ENCODE measurements at places on chromosomes 3 and 15.

GRCh38 chr3:19917167-19917566 is 16.9 kb downstream of the EFHB start:
- DNase-seq = no peak

GRCh38 chr15:52338058-52338457 is 42.5 kb upstream of the MYO5C start:
- no peak for DNase-seq

DNA sequence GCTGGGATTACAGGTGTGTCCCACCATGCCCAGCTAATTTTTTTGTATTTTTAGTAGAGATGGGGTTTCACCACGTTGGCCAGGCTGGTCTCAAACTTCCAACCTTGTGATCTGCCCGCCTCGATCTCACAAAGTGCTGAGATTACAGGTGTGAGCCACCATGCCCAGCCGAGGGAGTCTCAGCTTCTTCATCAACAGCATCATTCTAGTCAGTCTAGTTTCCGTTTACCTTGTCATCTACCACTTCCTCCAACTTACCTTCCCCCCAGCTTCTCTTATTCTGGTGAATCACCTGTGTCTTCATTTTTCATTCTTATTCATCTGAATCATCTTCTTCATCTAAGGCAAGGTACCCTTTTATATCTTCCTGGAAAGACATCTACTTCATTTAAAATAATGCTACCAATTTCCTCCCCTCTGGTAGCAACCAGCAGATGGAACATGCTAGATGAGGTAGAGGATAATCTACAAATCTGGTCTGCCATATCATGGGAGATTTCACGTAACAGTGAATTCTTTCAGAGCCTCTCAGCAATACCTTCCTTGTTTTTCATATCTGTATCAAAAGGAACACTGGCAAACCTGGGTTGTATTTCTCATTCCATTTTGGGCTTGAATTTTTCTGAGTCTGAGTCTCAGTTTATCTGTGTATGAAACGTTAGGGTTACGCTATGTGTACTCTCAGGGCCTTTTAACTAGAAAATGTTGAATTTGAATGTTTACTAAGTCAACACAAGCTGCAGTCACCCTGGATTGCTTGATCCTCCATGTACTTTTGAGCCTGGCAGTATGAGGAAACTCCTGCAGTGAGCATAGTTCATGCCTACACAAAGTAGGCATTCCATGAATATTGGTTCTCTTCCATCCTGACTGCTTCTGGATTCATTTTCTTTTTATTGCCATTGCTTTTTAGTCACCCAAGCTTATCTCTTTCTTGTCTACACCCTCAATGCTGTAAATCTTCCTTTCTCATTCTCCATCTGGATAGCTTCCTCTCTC is 16.8 kb downstream of the LPP start:
- no peak for DNase-seq

DNA sequence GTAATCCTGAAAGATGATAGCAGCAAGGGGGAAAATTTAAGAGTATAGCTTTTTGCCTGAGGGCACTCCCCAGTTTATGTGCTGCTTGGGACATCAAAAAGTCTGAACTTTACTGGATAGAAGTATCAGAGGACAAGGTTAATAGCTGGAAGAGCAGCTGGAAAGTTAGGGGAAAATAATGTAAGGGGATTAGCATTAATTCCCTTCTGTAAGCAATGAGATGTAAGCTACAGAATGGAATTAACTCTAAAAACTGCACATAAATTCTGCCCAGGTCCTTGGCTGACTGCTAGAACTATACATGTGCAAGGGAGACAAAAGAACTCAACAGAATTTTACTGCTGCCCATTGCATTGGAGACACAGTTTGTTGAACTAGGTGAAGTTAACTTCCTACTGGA is 55.6 kb downstream of the ATP11B start:
- DNase-seq = no peak

DNA sequence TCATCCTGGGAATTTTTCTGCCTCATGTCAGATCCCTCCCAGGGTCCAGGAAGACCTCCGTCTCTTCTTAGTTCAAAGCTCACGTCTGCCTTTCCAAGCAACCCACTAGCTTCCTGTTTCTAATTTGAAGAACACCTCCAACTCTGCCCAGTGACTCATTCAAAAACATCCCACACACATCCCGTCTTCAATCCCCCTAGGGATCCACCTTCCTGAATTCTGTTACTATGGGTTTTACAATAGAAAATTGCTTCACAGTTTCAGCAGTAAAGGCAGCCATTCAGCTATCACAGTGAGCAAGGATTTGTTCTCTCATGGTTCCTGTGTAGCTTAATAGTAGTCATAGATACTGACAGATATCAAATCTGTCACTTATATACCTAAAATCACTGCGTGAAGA is 308.3 kb upstream of the CCDC54 start:
- DNase-seq = no peak
